AG20443 (cell line): ENCODE measurements at places on chromosomes 1 and 21.

DNA sequence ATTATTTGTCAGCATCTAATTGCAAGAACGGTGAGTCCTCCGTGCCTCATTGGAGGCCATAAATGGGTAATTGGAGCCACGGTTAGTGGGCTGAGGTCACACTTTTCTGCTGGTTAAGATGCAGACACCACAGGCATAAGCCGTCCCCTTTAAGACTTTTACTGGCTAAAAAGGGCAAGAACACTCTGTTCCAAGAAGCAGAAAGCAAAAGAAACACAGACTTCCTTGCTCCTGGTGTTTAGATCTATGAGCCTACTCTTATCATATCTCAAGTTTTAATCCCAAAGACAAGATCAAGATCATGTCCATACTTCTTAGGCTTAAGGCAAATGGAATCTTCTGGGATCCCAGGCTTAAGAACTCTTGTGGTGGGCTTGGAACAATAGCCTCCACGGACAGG is 17.3 kb upstream of the GJA5 start:
- DNase-seq, result no peak

DNA sequence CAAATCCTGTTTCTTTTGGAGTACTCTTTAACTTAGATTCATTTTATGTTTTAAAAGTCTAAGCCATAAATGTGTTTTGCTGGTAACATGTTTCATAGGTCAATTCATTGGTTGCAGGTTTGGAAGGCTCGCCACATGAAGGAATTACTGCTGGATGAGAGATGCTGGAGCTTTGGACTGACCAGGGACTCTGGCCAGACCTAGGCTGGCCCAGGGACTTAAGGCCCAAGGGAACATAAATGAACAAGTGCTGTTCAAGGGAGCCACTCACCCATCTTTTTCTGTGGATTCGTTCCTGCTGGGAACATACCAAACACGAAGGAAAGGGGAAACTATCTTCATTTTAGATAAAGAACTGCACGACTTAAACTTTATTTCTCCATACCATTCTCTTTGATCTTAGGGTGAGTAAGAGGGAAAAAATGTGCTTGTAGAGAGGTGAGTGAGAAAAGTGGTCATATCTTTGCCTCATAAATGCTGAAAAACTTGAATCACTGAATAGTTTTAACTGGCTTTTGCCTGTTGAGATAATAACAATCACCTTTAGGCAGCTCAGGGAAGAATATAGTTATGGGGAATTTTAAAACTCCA is 15.3 kb upstream of the SHCBP1L start:
- DNase-seq, result no peak

- no peak for DNase-seq
Measured at GRCh38 chr21:42937960-42938605, 12.7 kb upstream of the ERVH48-1 start.

DNA sequence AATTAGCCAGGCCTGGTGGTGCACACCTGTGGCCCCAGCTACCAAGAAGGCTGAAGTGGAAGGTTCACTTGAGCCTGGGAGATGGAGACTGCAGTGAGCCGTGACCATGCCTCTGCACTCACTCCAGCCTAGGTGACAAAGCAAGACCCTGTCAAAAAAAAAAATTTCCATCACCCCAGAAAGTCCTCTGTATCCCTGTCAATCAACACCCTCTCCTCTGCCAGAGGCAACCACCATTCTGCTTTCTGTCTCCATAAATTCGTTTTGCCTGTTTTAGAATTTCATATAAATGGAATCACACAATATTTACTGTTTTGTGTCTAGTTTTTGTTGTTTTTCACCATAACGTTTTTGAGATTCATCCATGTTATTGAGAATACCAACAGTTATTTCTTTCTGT is 141.6 kb upstream of the SLC45A1 start:
- DNase-seq, result no peak

DNA sequence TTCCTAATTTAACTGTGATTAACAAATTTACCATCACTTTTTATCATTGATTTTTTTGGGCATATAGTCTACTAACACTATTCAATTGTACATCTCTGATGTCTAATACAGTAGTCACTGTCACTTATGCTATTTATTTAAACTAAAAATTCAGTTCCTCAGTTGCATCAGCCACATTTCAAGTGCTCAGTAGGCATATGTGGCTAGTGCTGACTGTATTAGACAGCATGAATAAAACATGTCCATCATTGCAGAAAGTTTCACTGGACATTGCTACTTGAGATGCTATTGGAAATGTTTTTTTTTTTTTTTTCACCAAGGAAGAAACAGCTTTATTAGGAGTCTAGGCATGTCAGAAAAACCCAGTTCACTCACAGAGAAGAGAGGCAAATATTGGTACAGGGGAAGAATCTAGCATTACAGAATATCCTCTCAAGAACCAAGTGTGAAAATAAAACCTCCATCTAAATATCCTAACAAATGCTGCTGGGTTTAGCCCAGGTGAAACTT is 108.1 kb upstream of the GNG4 start:
- DNase-seq, result no peak

- no peak for DNase-seq
Measured at GRCh38 chr1:58745666-58746065, 38.2 kb downstream of the JUN start.

- no peak for DNase-seq
Measured at GRCh38 chr1:25104932-25105561, 127.3 kb downstream of the SYF2 start.

DNA sequence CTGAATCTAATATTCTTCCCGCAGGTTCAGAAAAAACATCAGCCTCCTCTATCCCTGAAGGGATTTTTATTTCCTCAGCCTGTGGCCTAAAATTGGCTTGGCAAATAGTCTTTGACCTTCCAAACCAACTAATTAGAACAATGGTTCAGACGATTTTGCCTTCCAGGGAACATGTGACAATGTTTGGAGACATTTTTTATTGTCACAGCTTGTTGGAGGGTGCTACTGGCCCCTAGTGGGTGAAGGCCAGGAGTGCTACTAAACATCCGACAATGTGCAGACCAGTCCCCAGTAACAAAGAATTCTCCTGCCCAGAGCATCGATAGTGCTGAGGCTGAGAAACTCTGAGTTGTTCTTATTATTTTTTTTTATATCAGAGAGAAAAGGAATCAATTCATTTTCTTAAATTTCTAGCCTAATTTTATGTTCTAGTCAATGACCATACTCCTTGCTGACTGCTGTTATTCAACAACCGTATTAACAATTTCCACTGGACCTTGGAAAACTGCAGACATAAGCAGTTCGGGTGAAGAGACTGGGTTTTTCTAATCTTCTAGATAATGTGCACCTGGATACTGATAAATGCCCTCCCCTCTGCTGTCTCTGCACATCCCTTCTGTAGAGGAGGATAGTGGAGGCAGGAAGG is 280.7 kb downstream of the LMX1A start:
- DNase-seq, result peak; percentile 63

GRCh38 chr1:247007511-247008405 is at the start of gene ZNF695:
Gene ZNF695 (minus strand): TSS chr1:247008057. CDS start chr1:247007908, 149 bp downstream.
- DNase-seq, result peak; percentile 96

DNA sequence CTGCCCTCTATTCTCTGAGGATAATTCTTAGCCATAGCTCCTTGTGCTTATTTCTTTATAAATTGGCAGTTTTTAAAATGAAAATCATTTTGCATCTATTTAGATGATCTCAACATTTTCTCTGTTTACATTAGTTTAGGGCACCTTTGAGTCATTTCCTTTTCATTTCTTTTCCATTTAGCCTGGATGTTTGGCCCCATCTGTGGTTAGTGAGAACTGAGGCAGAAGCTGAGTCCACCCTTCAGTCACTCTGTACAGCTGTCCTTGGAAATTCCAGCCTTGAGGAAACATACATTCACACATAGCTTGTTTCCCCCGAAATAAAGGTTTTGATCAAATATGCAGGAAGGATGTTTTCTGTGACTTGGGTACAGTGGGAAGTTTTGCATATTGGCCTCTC is 123.7 kb downstream of the NTNG1 start:
- no peak for DNase-seq

DNA sequence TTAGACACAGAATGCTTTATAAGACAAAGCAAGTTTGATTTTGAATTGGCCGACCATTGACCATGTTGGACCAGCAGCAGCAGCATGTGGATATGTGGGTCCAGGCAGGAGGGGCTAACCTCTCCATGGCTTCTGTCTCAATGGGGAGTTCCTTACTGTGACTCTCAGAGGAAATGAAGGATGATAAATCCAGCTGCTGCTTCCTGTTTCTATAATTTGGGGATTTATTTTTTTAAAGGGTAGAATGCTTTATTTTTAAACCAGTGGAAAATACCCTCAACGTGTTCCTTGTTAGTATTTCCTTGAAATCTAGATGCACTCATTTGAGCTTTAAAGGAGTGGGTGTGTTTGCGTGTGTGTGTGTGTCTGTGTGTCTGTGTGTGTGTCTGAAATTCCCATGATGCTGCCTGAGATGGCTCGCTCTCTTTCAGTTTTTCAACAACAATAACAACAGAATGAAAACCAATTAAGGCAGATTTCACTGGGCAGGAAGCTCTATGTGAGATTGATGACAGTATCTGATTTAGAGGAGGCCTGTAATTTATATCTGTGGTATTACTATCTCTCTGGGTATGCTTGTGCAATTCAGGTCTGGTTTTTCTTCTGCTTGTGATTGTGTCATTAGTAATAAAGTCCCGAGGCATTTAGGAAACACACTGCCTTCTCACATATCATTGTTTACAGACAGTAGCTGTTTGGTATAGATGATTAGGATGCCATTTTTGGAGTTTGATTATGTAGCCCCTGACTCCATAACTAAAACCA is 86.1 kb upstream of the ZNF326 start:
- peak; percentile 45 for DNase-seq

GRCh38 chr1:6253380-6253779 is 7.5 kb downstream of the GPR153 start:
- DNase-seq, result no peak

DNA sequence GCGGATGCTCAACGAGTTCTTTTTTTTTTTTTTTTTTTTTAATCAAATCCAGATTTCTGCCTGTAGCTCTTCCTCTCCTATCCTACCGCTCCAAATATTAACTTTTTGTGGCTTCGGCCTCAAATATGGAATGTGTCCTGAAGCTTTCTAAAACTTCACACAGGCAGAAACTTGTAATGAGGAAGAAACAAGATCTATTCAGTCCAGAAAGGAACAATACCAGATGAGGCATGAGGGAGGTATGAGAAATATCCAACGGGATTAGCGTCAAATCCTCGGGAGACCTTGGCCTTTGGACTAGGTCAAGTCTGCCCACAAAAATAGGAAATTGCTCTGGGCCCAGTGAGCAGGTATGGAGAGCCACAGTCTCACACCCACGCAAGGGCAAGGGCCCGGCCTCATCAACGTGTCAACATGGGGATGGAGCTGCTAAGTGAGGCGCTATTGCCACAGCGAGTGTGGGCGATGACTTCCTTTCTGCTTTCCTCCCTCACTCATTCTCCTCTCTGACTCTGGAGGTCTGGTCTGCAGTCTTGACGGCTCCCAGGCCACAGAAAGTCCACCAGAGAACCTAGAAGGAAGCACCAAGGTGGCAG is 66.6 kb downstream of the BCAR3 start:
- peak; percentile 65 for DNase-seq

GRCh38 chr21:28770867-28771661 is 221.6 kb downstream of the LTN1 start:
- no peak for DNase-seq
